ENCODE measurements at places on chromosomes 2 and 18. TPM values are rescaled to one million over a fixed set of nuclear protein-coding genes. Genes with fewer than 3 reads are reported as not detected.

TXNDC9 gene
- total RNA-seq: 40.1 TPM

DYNAP gene
- total RNA-seq: not detected

TUBA3E gene
- total RNA-seq: 6.3 TPM

STARD6 gene
- not detected for total RNA-seq

REEP1 gene
- total RNA-seq: 0.89 TPM

OSBPL6 gene
- 6.8 TPM for total RNA-seq

HOXD4 gene
- 0.38 TPM for total RNA-seq

DLX1 gene
- 2.8 TPM for total RNA-seq

BIN1 gene
- 35.7 TPM for total RNA-seq

ANKRD30B gene
- not detected for total RNA-seq

SERPINB10 gene
- not detected for total RNA-seq

AGXT gene
- not detected for total RNA-seq

NTSR2 gene
- not detected for total RNA-seq

GRHL1 gene
- 1.5 TPM for total RNA-seq

SH3RF3 gene
- 0.61 TPM for total RNA-seq

ITPRIPL1 gene
- not detected for total RNA-seq

KIAA2012 gene
- total RNA-seq: not detected

DNAJC5G gene
- total RNA-seq: not detected

CFAP221 gene
- 0.22 TPM for total RNA-seq

CROCC2 gene
- total RNA-seq: not detected
